Activated CD4-positive, alpha-beta T cell treated with anti-CD3 and anti-CD28 coated beads, Interleukin-2, amount 10 ng/mL, durations not matched to agents 7 days and 5 days (primary cell): ENCODE measurements at places on chromosomes 7 and 10. TPM values are rescaled to one million over a fixed set of nuclear protein-coding genes. Genes with fewer than 3 reads are reported as not detected.

The PON2 gene
- 3.3 TPM for total RNA-seq

The GCK gene
- total RNA-seq = not detected

The C10orf62 gene
- not detected for total RNA-seq

The BMPER gene
- not detected for total RNA-seq

The COL1A2 gene
- 0.06 TPM for total RNA-seq

The SEMA3D gene
- total RNA-seq = not detected

The MSS51 gene
- 3.4 TPM for total RNA-seq

GRCh38 chr7:158887594-158887993, 31.2 kb downstream of the DYNC2I1 start:
- H3K36me3 ChIP-seq = peaks cover 13% of the 10 kb centered on the region
- H3K27me3 ChIP-seq = no peaks in the 10 kb centered on the region
- DNase-seq = no peak

DNA sequence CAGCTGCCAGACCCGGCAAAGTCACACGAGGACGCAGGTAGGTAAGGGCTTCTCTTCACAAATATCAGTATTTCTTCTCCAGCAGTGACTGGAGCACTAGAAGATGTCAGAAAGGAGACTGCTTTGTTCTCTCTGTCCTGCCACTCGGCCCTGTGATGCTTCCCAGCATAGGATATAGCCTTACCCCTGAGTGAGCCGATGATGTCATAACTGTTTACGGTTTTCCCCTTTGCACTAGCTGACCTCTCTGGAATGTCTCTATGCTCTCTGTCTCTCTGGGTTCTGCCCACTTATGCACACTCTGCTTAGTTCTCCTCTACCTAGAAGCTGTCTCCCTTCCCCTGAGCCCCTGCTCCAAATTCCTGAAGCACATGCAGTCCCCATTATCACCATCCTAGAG, 167.5 kb upstream of the PODXL start:
- no peaks in the 10 kb centered on the region for H3K36me3 ChIP-seq

- peak; percentile 10 for DNase-seq
- H3K4me3 ChIP-seq = no peak overlapping the region
- H3K4me1 ChIP-seq = peaks cover 6% of the 10 kb centered on the region
These were observed 38.8 kb downstream of the RAMP3 start for GRCh38 chr7:45196374-45196773.

DNA sequence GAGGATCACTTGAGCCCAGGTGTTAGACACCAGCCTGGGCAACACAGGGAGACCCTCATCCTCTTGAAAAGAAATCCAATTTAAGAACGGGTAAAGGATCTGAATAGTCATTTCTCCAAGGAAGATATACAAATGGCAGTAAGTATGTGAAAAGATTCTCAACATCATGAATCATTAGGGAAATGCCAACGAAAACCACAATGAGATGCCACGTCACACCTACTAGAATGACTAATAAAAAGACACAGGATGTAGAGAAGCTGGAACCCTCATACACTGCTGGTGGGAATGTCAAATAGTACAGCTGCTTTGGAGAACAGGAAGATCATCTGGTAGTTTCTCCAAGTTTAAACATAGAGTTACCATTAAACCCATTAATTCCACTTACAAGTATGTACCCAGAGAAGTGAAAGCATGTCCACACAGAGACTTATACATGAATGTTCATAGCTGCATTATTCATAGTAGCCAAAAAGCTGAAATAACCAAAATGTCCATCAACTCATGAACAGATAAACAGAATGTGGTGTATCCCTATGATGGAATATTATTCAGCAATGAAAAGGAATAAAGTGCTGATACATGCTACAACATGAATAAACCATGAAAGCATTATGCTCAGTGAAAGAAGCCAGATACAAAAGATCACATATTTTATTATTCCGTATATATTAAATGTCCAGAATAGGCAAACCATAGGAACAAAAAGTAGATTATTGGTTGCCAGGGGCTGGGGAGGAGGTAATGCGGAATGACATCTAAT, 13.1 kb upstream of the ZMIZ2 start:
- H3K27me3 ChIP-seq = no peaks in the 10 kb centered on the region
- peak overlapping the region; percentile 31 for H3K27ac ChIP-seq
- no peak overlapping the region for H3K4me3 ChIP-seq

DNA sequence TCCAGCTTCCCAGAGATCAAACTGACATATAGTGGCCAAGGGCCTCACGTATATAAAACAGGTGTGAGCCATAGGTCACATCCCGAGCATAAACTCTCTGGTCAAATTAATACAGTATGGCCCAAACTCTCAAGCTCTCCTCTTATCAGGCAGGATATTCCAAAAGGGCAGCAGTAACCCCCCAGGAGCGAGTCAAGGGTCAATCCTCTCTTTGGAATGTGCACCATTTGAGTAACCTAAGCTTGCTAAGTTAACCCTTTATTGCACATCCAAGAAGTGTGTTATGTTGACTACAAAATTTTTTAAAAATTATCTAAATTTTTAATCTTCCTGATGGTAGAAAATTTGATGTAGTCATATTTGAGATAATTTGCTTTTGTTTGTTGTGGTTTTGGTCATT, 4.5 kb upstream of the TRIM24 start:
- no peak for DNase-seq
- no peaks in the 10 kb centered on the region for H3K27me3 ChIP-seq
- no peak overlapping the region for H3K4me3 ChIP-seq

- H3K36me3 ChIP-seq = peaks cover 49% of the 10 kb centered on the region
- no peak for DNase-seq
- peaks cover 12% of the 10 kb centered on the region for H3K4me1 ChIP-seq
- no peaks in the 10 kb centered on the region for H3K27me3 ChIP-seq
- no peak overlapping the region for H3K4me3 ChIP-seq
- no peak overlapping the region for H3K27ac ChIP-seq
These were observed 46.6 kb downstream of the WDR37 start for GRCh38 chr10:1102831-1103230.

DNA sequence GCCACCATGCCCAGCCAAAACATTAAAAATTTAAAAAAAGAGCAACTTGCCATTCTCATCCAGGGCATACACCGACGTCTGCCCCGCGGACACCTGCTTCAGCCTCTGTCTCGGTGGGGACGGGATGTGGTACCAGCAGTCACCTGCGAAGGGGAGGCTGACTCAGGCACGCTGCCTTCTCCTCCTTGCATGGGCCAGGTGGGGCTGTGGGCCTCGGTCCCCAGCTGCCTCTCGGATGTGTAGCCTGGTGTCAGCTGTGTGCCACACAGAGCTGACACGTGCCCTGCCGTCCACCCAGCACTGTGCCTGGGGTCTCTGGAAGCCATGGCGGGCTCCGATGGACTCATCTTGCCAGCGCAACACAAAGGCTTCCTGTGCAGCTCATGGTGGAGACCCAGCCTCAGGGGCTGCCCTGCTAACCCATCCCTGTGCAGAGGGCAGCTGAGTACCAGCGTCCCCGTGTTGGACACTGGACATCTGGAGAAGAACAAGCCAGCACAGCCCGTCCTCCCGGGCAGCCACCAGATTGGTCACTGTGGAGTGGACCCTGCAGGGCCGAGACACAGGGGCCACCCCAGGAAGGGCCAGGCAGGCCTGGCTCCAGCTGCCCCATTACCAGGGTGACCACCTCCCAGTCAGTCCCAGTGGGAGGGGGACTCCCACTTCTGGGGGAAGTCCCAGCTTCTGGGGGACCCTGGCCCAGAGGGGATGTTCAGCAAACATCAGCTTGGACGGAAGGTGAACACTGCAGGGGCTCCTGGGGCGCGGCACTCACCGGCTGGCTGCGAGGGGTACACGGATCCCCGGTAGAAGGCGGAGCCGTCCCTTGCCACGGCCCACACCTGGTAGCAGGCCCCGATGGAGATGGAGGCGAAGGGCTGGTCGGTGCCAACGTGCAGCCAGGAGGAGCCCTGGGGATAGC, 10.6 kb downstream of the BHLHA15 start:
- peaks cover 19% of the 10 kb centered on the region for H3K36me3 ChIP-seq
- H3K4me1 ChIP-seq = peaks cover 13% of the 10 kb centered on the region
- H3K27me3 ChIP-seq = no peaks in the 10 kb centered on the region

- no peaks in the 10 kb centered on the region for H3K36me3 ChIP-seq
- no peak overlapping the region for H3K4me3 ChIP-seq
- H3K27ac ChIP-seq = no peak overlapping the region
- H3K27me3 ChIP-seq = no peaks in the 10 kb centered on the region
- no peak for DNase-seq
These were observed 183.1 kb downstream of the CHN2 start for GRCh38 chr7:29377718-29378117.

DNA sequence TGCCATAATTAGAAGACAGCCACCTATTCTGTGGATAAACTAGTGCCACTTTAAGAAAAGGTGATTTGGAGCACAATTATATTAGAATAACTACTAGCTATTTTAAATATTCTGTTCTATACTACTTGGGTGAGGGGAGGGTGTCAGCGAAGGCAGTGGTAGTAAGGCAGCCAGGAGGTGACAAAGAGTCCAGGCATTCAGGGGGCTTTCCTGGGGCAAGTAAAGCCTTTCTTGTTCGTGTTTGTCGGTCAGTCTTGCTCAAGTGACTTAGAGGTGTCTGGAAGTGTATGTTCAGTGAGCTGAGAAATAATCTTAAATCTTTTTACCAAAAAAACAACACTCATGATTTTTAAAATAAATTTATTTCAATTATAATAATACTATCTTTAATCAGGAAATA, 34.4 kb downstream of the ADD3 start:
- H3K36me3 ChIP-seq = peaks cover 37% of the 10 kb centered on the region
- no peak overlapping the region for H3K4me3 ChIP-seq
- DNase-seq = no peak
- peaks cover 46% of the 10 kb centered on the region for H3K4me1 ChIP-seq
- no peaks in the 10 kb centered on the region for H3K27me3 ChIP-seq

GRCh38 chr10:23630885-23631284, 192.0 kb downstream of the OTUD1 start:
- no peak for DNase-seq
- no peak overlapping the region for H3K27ac ChIP-seq
- H3K27me3 ChIP-seq = peaks cover 3% of the 10 kb centered on the region
- H3K4me3 ChIP-seq = no peak overlapping the region
- H3K36me3 ChIP-seq = no peaks in the 10 kb centered on the region
- H3K4me1 ChIP-seq = no peaks in the 10 kb centered on the region

GRCh38 chr7:107039199-107039900, 5.2 kb upstream of the PRKAR2B start:
- no peaks in the 10 kb centered on the region for H3K36me3 ChIP-seq
- H3K4me3 ChIP-seq = no peak overlapping the region
- no peak overlapping the region for H3K27ac ChIP-seq
- peaks cover 7% of the 10 kb centered on the region for H3K27me3 ChIP-seq
- H3K4me1 ChIP-seq = peaks cover 6% of the 10 kb centered on the region

- no peak overlapping the region for H3K27ac ChIP-seq
- DNase-seq = peak; percentile 57
- H3K4me1 ChIP-seq = no peaks in the 10 kb centered on the region
- H3K27me3 ChIP-seq = peaks cover 8% of the 10 kb centered on the region
These were observed 171.1 kb upstream of the TBX20 start for GRCh38 chr7:35424869-35425495.

DNA sequence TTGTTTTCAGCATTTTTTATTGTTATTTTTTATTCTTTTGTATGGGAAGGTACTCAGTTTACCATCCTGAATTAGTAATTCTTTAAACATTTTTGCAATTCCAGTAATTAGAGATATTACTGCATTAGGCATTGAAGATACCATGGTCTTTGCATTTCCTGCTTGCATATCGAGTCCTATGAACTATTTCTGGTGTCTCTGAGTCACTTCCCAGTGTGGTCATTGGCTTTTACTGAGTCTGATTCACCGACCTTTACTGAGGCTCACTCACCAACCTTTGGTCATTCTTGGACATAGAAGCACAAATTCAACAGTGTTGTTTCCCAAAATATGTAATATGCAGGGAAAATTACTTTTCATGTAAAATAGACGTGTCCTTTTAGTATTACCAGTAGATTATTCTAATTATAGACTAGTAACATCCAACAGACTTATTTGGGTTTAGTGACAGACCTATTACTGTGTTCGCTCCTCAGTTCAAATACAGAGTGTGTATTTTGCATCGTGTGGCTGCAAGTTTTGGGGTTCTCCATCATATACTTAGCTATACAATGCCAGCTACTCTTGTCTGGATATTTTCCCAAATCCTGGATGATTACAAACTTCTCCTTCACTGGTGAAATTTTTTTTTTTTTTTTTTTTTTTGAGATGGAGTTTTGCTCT, 180.7 kb upstream of the PRSS1 start:
- no peak overlapping the region for H3K4me3 ChIP-seq
- peaks cover 7% of the 10 kb centered on the region for H3K27me3 ChIP-seq
- H3K27ac ChIP-seq = no peak overlapping the region

DNA sequence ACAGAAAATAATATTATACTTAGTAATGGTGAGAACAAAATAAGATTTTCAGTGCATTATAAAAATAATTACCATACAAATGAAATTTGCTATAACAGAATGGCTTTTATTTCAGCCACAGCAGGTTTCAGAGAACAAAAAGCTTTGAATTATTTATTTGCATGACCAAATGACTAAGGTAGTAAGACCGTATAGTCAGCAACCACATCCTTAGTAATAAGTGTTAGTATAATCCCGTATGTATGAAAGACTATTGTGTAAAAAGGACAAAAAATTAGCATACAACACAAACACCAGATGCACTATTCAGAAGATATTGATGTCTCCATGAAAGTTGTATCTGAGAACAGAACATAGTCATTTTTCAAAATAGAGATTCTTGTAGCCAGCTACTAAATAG, 12.2 kb downstream of the PDZD8 start:
- no peak for DNase-seq
- no peak overlapping the region for H3K27ac ChIP-seq
- H3K36me3 ChIP-seq = no peaks in the 10 kb centered on the region
- no peak overlapping the region for H3K4me3 ChIP-seq

DNA sequence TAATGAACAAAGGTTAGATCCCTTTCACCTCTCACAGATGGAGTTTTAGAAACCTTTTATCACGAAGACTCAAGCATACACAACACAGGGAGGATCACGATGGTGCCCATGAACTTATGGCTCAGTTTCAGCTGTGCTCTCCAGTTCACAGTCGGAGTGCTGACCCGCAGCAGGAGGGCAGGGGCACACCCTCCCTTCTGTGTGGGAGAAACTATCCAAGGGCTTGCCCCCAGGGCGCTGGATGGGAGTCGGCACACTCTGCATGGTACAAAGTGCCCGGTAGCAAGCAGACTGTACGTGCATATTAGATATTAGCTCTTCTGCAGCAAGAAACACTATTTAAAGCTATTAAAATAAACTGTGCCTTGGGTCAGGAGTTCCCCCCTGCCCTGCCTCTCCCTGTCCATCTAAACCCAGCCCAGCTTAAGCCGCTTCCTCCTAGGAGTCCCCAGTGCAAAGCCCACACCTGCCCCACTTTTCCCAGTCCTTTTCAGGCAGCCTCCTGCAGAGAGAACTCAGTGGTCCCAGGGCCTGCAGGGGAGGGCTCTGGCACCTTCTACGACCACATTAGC, 76.5 kb downstream of the CHST15 start:
- no peaks in the 10 kb centered on the region for H3K4me1 ChIP-seq
- H3K36me3 ChIP-seq = no peaks in the 10 kb centered on the region
- no peak for DNase-seq
- no peak overlapping the region for H3K4me3 ChIP-seq
- no peaks in the 10 kb centered on the region for H3K27me3 ChIP-seq

DNA sequence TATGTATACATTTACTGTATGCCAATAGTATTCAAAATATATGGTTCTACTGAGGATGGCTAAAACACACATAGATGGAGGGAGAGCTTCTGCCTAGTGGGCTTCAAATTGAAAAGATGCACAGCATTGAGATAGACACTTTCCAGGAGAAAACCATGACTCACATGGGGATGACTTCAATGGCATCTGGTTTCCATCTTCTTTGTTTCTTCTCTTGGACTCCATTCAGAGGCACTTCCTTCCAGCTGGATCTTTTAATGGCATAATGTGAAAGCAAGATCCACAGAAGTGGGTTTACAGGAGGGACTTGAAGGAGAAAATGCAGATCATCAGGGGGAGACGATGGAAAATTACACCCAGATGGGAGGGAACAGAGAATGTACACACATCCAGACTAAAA, 84.9 kb downstream of the ZNF365 start:
- peaks cover 18% of the 10 kb centered on the region for H3K4me1 ChIP-seq
- no peaks in the 10 kb centered on the region for H3K36me3 ChIP-seq
- H3K27ac ChIP-seq = no peak overlapping the region
- H3K27me3 ChIP-seq = no peaks in the 10 kb centered on the region
- no peak for DNase-seq
